ENCODE measurements at places on chromosomes 7 and 10.

- DNase-seq = no peak
Measured at GRCh38 chr7:79610313-79610712, 156.8 kb upstream of the MAGI2 start.

DNA sequence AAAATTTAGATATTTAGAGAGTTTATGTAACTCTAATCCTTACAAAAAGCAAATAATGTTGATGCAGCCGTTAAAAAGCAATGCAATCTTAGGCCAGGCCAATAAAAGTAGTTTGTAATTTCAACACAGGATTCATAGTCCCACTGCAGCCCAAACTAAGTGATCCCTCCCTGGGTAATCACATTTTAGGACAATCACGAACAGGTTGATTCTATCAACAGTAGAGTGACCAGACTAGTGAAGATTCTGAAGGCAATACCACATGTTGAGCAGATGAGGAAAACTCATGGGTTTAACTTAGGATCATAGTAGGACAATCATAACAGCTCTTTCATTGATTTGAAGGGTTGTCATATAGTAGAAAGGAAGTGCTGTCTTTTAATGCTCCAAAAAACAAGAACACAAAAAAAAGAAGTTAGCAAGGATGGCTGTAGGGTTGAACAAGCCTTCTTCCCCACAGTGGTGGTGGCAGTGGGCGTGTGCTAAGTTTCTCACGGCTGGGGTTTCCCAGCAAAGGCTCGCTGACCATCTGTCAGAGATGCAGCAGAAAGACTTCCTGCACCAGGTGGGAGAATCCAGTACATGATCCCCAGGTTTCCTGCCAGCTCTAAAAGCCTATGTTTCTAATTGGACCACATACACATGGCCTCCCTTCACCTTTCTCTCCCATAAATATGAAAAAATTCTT is 212.2 kb downstream of the CHRM2 start:
- DNase-seq = no peak

GRCh38 chr10:79020605-79021004 is 48.2 kb upstream of the ZMIZ1 start:
- no peak for DNase-seq

GRCh38 chr7:9026121-9026520 is 592.7 kb downstream of the NXPH1 start:
- DNase-seq = no peak

DNA sequence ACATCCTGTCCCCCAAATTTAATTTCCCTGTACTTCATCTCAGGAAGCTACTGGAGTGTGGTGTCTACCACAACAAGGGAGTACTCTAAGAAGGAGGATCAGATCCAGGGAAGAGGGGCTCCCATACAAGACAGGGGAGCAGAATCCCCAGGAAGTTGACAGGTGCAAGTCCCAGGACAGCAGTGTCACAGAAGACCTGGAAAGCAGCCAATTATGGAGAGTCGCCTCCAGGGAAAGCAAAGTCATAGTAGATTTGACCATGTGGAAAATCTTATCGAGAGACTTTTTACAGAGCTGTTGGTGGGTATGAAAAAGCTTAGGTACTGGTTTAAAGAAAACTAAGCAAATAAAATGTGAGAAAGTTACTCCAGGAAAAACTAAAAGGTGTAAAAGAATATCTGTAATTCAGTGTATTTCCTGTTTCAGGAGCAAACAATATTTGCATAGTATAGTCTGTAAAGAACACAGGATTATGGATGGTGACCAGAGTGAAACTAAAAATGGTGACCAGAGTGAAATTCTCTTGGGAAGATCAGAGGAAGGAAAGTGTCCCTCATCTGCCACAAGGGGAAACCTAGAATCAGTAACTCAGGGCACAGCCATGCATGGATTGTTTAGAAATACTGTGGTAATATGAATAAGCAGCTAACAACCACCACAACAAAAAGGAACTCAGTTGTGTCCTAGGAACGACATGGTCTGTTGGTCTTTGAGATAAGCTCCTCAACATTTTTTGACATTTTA is 44.5 kb downstream of the LANCL2 start:
- no peak for DNase-seq

GRCh38 chr10:77970869-77971803 is 44.6 kb upstream of the DLG5 start:
- DNase-seq = no peak

- DNase-seq = no peak
Measured at GRCh38 chr10:22341190-22341925, 3.9 kb upstream of the SPAG6 start.

- DNase-seq = no peak
Measured at GRCh38 chr10:6722616-6723004, 142.5 kb upstream of the PRKCQ start.

GRCh38 chr7:25885057-25885576 is 266.9 kb upstream of the NFE2L3 start:
- no peak for DNase-seq
